Hair follicle dermal papilla cell (primary cell): ENCODE measurements at places on chromosomes 5 and 9. TPM values are rescaled to one million over a fixed set of nuclear protein-coding genes. Genes with fewer than 3 reads are reported as not detected.

The PLAC8L1 gene
- not detected in 2 replicates for total RNA-seq

The PRRX2 gene
- 76.4 and 92.7 TPM in 2 replicates for total RNA-seq

The TRIM52 gene
- 6.1 and 10.4 TPM in 2 replicates for total RNA-seq

The PCDHGB5 gene
- total RNA-seq = 28.4 and 32.7 TPM in 2 replicates

The SAXO1 gene
- under 0.01 TPM in 2 replicates for total RNA-seq

The LCN9 gene
- not detected in 2 replicates for total RNA-seq

The ANKRD31 gene
- total RNA-seq = 0.24 and 0.32 TPM in 2 replicates

The F12 gene
- 0.12 TPM in 1 of 2 replicates, not detected in the other for total RNA-seq

The SLC46A2 gene
- not detected in 2 replicates for total RNA-seq

The FAXDC2 gene
- 8.1 and 10.0 TPM in 2 replicates for total RNA-seq

The STK32A gene
- total RNA-seq = 3.5 and 6.3 TPM in 2 replicates

The TLE1 gene
- total RNA-seq = 25.7 and 28.7 TPM in 2 replicates

The PMPCA gene
- total RNA-seq = 36.7 and 37.3 TPM in 2 replicates

The FGFR4 gene
- 0.81 and 1.3 TPM in 2 replicates for total RNA-seq

The SHOC1 gene
- under 0.01 TPM in 1 of 2 replicates, not detected in the other for total RNA-seq

The LHX3 gene
- not detected in 2 replicates for total RNA-seq

The CCDC192 gene
- not detected in 2 replicates for total RNA-seq

The LCN6 gene
- total RNA-seq = not detected in 2 replicates

The MCC gene
- 47.1 and 63.6 TPM in 2 replicates for total RNA-seq

The PCDHGA8 gene
- total RNA-seq = 3.0 and 4.1 TPM in 2 replicates

The PHF24 gene
- total RNA-seq = under 0.01 TPM in 2 replicates

The AIF1L gene
- 0.16 and 0.85 TPM in 2 replicates for total RNA-seq

The PHYHD1 gene
- 8.8 and 17.7 TPM in 2 replicates for total RNA-seq

The NUP188 gene
- total RNA-seq = 37.5 and 42.6 TPM in 2 replicates

The ENTREP1 gene
- not detected in 2 replicates for total RNA-seq

The CMBL gene
- total RNA-seq = 6.7 and 8.7 TPM in 2 replicates

The GRM6 gene
- under 0.01 TPM in 1 of 2 replicates, not detected in the other for total RNA-seq

The NSUN2 gene
- total RNA-seq = 42.3 and 45.8 TPM in 2 replicates

The IL6ST gene
- 430 and 460 TPM in 2 replicates for total RNA-seq

The PCDHB6 gene
- 0.49 and 0.73 TPM in 2 replicates for total RNA-seq

The ARHGEF39 gene
- total RNA-seq = 0.12 and 0.49 TPM in 2 replicates

The OR13J1 gene
- not detected in 2 replicates for total RNA-seq

The BTNL3 gene
- not detected in 2 replicates for total RNA-seq

The PLPP1 gene
- 156 and 228 TPM in 2 replicates for total RNA-seq

The ANP32B gene
- 5.5 and 5.8 TPM in 2 replicates for total RNA-seq

The SPINK4 gene
- not detected in 2 replicates for total RNA-seq

The ATP10B gene
- total RNA-seq = not detected in 2 replicates

The ARL14EPL gene
- 0.32 TPM in 1 of 2 replicates, not detected in the other for total RNA-seq

The IL3 gene
- total RNA-seq = not detected in 2 replicates

The PCDHA9 gene
- total RNA-seq = 0.16 and 0.36 TPM in 2 replicates

The CDC23 gene
- 28.2 and 31.0 TPM in 2 replicates for total RNA-seq

The IL4 gene
- total RNA-seq = not detected in 2 replicates

The IFNB1 gene
- not detected in 2 replicates for total RNA-seq

The ZDHHC11B gene
- not detected in 2 replicates for total RNA-seq

The TMEM174 gene
- total RNA-seq = not detected in 2 replicates

The N4BP3 gene
- 0.32 and 0.36 TPM in 2 replicates for total RNA-seq

The FOXD4L4 gene
- under 0.01 TPM in 1 of 2 replicates, not detected in the other for total RNA-seq

The ADGRD2 gene
- total RNA-seq = not detected in 2 replicates
